Brain (organoid and tissue), 16 donors: ENCODE measurements at places on chromosomes 5 and 9. TPM values are rescaled to one million over a fixed set of nuclear protein-coding genes. Genes with fewer than 3 reads are reported as not detected.

The PCDHA6 gene
- 0.48 TPM for polyA plus RNA-seq

The ASPN gene
- polyA plus RNA-seq, result 0.14 TPM

The HMCN2 gene
- 0.34 TPM for polyA plus RNA-seq

The SGCD gene
- polyA plus RNA-seq, result 1.9 TPM

The RNF183 gene
- 6.0 TPM for polyA plus RNA-seq

The PCDHB15 gene
- polyA plus RNA-seq, result 3.0 TPM

The GRXCR2 gene
- not detected for polyA plus RNA-seq

The GLDC gene
- 5.1 TPM for polyA plus RNA-seq

The NUTM2F gene
- polyA plus RNA-seq, result not detected

The RALGDS gene
- polyA plus RNA-seq, result 168 TPM

The STPG3 gene
- not detected for polyA plus RNA-seq

The SLC22A4 gene
- 0.76 TPM for polyA plus RNA-seq

The ABCA2 gene
- 283 TPM for polyA plus RNA-seq

The CSNK1A1 gene
- 66.7 TPM for polyA plus RNA-seq

The WDR31 gene
- 7.2 TPM for polyA plus RNA-seq

The ANKRD55 gene
- 0.48 TPM for polyA plus RNA-seq

The MYOT gene
- 2.0 TPM for polyA plus RNA-seq

The CARTPT gene
- polyA plus RNA-seq, result 7.9 TPM

The TLE1 gene
- polyA plus RNA-seq, result 82.9 TPM

The INSL6 gene
- not detected for polyA plus RNA-seq

The RCL1 gene
- polyA plus RNA-seq, result 11.1 TPM

The GNA14 gene
- polyA plus RNA-seq, result 1.7 TPM

The PCDHB10 gene
- 8.4 TPM for polyA plus RNA-seq

The TRIP13 gene
- polyA plus RNA-seq, result 22.0 TPM
